ENCODE measurements at places on chromosomes 6 and 20. TPM values are rescaled to one million over a fixed set of nuclear protein-coding genes. Genes with fewer than 3 reads are reported as not detected.

LRRN4 gene
- total RNA-seq = not detected

TXLNB gene
- total RNA-seq = 0.26 TPM

PARD6B gene
- 4.9 TPM for total RNA-seq

GPR63 gene
- 1.3 TPM for total RNA-seq

VNN1 gene
- total RNA-seq = not detected

DNA sequence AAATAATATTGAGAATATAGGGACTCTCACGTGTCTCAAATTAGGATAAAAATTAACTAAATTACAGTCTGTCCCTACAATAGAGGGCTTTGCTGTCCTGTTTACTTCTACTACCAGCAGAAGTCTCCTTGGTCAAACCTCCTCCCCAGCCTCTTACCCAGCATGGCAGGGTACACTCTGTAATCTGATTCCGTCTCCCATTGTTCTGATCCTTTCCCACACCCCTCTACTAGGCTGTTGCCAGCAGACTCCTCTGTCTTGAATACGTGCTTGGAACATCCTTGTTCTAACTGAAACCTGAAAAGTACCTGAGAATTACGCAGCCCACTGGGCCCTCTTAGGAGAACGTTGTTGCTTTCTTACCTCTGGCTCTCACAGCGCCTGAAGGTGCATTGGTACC lies 112.2 kb upstream of the PREP start:
- DNase-seq = no peak

- DNase-seq = no peak
Measured at GRCh38 chr20:24018796-24019195, 30.2 kb upstream of the GGTLC1 start.

DNA sequence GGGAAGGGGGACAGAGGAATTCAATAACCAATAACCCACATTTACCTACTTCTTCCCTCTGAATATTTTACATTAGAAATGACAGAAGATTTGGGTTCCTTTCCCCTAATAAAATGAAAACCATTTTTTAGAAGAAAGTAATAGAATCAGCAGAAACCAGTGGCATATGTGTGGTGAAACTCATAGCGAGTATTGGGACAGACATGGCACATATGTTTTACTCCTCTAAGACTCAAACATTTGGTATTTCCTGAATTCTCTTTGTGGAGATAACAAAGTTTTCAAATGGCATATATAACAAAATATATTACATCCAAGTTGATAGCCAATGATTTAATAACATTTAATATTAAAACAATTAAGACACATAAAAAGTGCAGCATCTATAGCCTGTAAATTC lies 12.9 kb upstream of the BEND3 start:
- no peak for DNase-seq

DNA sequence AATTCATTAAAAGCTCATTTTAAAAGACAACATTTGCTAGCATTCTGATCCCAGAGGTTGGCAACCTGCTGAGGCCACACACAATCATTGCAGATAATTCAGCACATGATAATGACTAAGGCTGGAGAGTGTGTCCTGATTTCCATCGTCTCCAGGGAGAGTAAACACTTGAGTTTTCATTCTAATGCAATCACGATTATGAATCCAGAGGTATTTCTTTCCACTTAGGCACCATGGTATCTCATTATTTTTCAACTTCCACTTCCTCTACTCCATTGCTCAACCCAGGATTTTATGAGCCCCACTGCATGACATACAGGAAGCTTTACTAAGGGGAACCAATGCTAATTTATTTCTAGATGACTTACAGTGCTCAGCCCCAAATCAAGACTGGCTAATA lies 273.8 kb upstream of the AGPAT4 start:
- DNase-seq = no peak

- no peak for DNase-seq
Measured at GRCh38 chr20:63378626-63379025, 17.5 kb upstream of the CHRNA4 start.

- DNase-seq = no peak
Measured at GRCh38 chr6:104995989-104996617, 39.2 kb downstream of the LIN28B start.

GRCh38 chr6:86535100-86535499 lies 402.2 kb upstream of the HTR1E start:
- no peak for DNase-seq
